ENCODE measurements at places on chromosomes 2 and 18. TPM values are rescaled to one million over a fixed set of nuclear protein-coding genes. Genes with fewer than 3 reads are reported as not detected.

DNA sequence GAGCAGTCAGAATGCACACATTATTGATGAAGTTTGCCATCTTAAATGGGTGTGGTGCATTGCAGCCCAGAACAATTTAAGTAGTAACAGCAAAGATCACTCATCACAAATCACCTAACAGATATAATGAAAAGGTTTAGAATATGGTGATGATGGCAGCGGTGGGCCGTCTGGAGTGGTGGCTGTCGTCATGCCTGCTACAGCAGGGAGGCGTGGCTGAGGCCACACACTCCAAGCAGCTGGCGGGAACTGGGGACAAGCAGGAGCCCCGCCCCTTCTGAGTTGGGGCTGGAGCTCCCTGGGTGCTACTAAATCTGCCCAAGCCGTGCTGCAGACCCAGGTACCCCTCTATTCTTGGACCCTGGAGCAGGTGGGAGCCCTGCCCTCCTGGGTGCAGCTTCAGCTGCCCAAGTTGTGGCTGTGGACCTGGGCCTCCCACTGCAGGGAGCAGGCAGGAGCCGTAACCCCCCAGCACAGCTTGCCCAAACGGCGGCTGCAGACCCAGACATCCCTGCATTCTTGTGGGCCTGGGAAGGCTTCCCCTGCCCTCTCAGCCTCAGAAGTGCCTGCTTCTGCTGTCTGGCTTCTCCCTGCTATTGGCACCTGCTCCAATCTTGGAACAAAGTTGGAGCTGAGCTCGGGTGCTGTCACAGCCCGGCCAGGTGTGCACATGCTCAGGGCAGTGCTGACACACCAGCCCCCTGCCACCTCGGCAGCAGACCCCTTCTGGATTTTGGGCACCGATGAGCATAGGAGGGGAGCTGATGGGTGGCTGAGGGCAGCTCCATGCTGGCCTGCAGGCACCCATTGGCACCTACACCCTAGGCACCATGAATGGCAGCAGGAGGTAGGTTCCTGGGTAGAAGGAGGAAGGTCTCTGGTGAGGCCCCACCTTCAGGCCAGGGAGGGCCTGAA lies 149.3 kb downstream of the EHBP1 start:
- H3K4me3 ChIP-seq: no peak overlapping the region
- H3K27ac ChIP-seq: no peak overlapping the region
- no peaks in the 10 kb centered on the region for H3K27me3 ChIP-seq
- DNase-seq: no peak
- no peaks in the 10 kb centered on the region for H3K36me3 ChIP-seq

- H3K36me3 ChIP-seq: no peaks in the 10 kb centered on the region
- no peak overlapping the region for H3K4me3 ChIP-seq
- no peaks in the 10 kb centered on the region for H3K4me1 ChIP-seq
- DNase-seq: no peak
Observed at GRCh38 chr2:114350186-114350725, 92.2 kb upstream of the DPP10 start.

GRCh38 chr2:25341753-25342371 lies at the start of gene DNMT3A:
Gene DNMT3A (minus strand): TSS chr2:25341925. CDS start chr2:25313984, 27,941 bp downstream.
- H3K4me3 ChIP-seq: peak within 1 kb of the TSS; percentile 90
- no peaks in the 10 kb centered on the region for H3K4me1 ChIP-seq
- H3K36me3 ChIP-seq: no peaks in the 10 kb centered on the region
- peak within 1 kb of the TSS; percentile 76 for H3K27ac ChIP-seq
- no peaks in the 10 kb centered on the region for H3K27me3 ChIP-seq
- peak; percentile 55 for DNase-seq

GRCh38 chr2:20771299-20771698 lies 51.6 kb downstream of the LDAH start:
- peaks cover 6% of the 10 kb centered on the region for H3K4me1 ChIP-seq
- no peak for DNase-seq
- no peak overlapping the region for H3K4me3 ChIP-seq

- H3K4me1 ChIP-seq: no peaks in the 10 kb centered on the region
- H3K27ac ChIP-seq: no peak overlapping the region
- H3K27me3 ChIP-seq: no peaks in the 10 kb centered on the region
- H3K4me3 ChIP-seq: no peak overlapping the region
- DNase-seq: no peak
Observed at GRCh38 chr2:96142217-96143113, 2.8 kb downstream of the DUSP2 start.

GRCh38 chr2:23926290-23926749 lies 603 bp downstream of the ATAD2B start:
- H3K27me3 ChIP-seq: no peaks in the 10 kb centered on the region
- no peak for DNase-seq
- H3K4me1 ChIP-seq: peaks cover 15% of the 10 kb centered on the region
- peak overlapping the region; percentile 97 for H3K4me3 ChIP-seq
- no peaks in the 10 kb centered on the region for H3K36me3 ChIP-seq

DNA sequence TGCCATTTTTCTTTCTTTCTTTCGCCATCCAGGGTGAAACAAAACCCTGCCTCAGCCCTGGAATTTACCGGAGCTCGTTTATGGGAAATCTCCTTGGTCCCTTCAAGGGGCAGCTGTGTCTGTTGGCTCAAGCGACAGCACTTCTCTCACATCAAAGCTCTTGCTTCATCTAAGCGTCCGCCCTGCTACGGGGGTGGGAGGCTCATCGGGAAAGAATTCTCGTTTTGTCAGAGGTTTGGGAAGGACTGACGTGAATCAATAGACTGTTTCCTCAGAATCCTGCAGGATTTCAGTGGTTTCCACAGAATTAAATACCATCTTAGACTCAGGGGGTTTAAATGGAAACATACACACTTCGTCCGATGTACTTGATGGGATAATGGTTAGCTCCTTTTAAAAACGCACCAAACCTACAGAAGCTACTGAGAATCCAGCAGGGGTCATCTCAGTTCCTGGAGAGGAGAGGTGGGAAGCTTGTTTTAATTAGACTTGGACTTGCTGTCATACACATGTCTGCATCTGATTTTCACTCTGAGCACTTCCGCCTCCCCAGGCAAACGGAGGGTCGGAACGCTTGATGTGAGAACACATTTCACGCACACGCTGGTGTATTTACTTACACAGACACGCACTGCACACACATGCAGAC lies 91.6 kb downstream of the ASB1 start:
- H3K36me3 ChIP-seq: no peaks in the 10 kb centered on the region
- H3K4me1 ChIP-seq: no peaks in the 10 kb centered on the region
- H3K27me3 ChIP-seq: no peaks in the 10 kb centered on the region
- H3K4me3 ChIP-seq: no peak overlapping the region
- H3K27ac ChIP-seq: no peak overlapping the region

The ANTXR1 gene
- 2.5 TPM for total RNA-seq

The PLGLB2 gene
- 2.8 TPM for total RNA-seq

The NRP2 gene
- total RNA-seq: 1.3 TPM

The CIB4 gene
- total RNA-seq: 0.19 TPM
